AG04450 (cell line): ENCODE measurements at places on chromosomes 5 and 9.

DNA sequence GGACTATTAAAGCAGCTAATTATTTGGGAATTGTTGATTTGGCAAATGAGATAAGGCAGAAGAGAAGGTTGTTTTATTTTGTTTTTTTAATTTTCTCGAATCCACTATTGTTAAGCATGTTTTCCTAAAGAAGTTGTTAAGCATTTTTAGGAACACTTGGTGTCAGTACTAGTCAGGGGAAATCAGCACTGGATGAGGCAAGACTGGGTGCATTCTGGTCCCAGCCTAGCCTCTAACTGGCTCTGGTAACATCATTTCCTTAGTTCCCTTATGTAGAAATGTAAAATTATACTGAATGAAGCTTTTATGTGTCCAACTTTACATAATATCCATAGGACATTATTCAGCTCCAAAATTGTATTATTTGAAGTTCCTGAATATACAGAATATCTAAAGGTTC is 196.1 kb downstream of the PCSK5 start:
- no peak for DNase-seq

- DNase-seq = no peak
These were observed 499.1 kb downstream of the DMAC1 start for GRCh38 chr9:7300484-7300883.

DNA sequence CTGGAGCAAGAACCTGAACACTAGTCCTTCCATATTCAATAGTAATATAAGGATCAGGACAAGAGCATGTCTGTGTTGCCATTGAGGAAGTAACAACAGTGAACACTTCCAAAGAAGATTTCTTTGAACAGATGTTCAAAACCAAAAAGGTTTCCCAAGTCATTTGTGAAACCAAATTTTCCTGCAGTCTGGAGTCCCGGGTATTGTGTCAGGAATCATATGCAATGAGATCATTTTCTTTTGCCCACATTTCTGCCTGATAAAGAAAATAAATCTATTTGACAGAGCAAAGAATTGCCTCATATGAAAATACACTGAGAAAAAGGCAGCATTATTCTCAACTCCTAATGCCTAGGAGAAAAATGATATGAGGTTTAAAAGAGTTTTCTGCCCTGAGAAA is 151.7 kb downstream of the SNX18 start:
- peak; percentile 52 for DNase-seq

DNA sequence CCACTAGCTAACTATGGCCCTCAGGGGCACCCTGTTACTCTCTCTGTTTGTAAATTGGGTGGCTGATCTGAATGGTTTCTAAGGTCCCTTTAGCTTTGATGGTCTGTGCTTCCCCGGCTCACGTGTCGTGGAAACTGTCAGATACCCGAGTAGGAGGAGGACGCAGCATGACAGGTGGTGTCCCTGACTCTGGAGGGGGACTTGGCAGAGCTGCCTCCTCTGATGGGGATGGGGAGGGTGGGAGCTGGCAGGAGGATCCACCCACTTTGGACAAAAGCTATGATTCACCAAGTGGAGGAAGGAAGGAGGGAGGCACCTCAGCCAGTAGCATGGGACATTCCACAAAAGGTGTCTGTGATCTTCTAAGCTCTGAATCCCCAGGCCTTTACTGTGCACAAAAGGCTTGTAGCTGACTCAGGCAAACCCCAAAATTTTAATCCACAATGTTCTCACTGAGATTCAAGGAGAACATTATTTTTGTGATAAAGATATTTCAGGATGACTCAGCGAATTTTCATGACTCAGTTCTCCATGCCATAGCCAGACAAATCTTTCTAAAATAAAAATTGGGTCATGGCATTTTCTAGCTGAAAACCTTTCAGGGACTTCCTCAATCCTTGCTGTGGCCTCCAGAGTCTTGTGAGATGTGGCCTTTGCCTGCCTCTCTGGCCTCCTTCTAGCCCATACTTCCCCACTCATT is 131.0 kb upstream of the BRINP1 start:
- no peak for DNase-seq

GRCh38 chr9:3508078-3508431 is 17.7 kb downstream of the RFX3 start:
- DNase-seq = no peak

- DNase-seq = no peak
These were observed 211.3 kb upstream of the FBN2 start for GRCh38 chr5:128749136-128749898.

- no peak for DNase-seq
These were observed 75.0 kb downstream of the TMEM232 start for GRCh38 chr5:110651507-110651906.

- DNase-seq = no peak
These were observed 133.5 kb downstream of the FAM114A2 start for GRCh38 chr5:153905219-153905618.

GRCh38 chr9:23812673-23813072 is 13.4 kb downstream of the ELAVL2 start:
- no peak for DNase-seq

DNA sequence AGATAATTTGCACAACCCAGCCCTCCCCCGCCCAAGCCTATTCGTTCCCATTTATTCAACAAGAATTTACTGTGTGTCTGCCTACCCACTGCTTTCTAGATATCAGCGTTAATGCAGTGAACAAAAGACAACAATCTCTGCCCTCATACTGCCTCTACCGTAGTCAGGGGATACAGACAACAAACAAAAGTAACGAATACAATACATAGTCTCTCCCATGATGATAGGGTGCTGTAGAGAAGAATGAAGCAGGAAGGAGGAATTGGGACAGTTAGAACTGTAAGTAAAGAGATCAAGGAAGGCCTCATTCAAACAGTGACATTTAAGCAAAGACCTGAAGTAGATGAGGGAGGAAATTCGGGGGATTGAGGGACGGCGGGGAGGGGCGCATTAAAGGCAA is 1.7 kb downstream of the GFM2 start:
- DNase-seq = no peak

- DNase-seq = no peak
These were observed 87.6 kb upstream of the COL5A1 start for GRCh38 chr9:134553996-134554372.

DNA sequence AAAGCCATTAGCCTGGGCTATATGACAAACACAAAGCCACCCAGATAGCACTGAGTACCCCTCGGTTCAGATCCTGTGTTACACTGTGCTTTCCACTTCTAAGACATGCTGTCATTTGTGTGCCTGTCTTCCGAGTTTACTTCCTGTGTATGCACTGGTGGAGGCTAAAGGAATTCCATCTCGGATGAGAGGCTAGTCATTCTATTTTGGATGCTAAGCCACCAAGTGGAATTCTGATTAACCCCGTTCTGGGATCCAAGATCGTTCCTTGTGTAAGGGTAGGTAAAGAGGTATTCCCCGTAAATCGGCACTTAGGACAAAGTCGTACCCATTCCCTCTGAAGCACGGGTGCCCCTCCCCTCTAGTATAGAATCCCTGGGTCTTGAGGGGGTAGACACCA is 8.7 kb downstream of the PROP1 start:
- no peak for DNase-seq

GRCh38 chr9:98539954-98540353 is 168.8 kb downstream of the GABBR2 start:
- DNase-seq = no peak

GRCh38 chr5:176400382-176401156 is 12.0 kb downstream of the HIGD2A start:
- no peak for DNase-seq

- no peak for DNase-seq
These were observed 3.2 kb upstream of the BAAT start for GRCh38 chr9:101387871-101388506.

DNA sequence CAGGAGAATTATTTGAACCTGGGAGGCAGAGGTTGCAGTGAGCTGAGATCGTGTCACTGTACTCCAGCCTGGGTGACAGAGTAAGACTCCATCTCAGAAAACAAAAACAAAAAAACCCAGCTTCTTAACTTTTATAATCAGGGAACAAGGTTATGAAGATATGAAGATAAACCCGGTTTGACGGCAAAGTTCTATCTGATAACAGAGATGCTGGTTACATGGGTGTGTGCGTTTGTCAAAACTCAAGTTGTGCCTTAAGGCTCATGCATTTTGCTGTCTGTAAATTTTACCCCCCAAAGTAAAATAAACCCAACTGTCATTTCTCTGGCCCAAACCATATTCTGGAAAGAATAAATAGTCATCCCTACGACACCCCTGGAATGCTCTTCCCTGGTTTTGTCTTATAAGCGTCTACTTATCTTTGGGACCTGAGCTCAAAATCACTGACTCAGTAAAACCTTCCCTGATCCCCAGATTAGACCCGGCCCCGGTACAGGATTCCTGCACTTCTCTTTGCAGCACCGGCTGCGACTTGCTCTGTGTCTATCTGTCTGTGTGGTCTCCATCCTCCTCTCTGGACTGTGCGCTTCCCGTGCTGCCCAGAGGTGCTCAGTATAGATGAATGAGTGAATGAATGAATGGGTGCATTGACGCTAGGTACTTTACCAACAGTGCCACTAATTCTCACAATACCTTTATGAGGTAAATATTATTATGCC is 172.2 kb downstream of the DAB2IP start:
- no peak for DNase-seq

DNA sequence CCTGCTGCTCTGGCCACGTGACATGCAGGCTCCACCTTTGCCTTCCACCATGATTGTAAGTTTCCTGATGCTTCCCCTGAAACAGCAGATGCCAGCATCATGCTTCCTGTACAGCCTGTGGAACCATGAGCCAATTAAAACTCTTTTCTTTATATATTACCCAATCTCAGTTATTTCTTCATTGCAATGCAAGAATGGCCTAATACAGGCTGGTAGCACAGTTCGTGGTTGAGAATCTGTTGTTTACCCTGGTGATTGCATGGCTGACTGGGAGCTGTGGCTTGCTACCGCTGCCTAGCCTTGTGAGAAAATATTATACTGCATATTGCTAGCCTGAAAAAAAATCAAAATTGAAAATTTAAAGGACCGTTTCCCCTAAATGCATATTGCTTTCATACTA is 44.8 kb upstream of the PTPN3 start:
- no peak for DNase-seq

- peak; percentile 94 for DNase-seq
These were observed 1.9 kb downstream of the SPARC start for GRCh38 chr5:151684690-151685361.

DNA sequence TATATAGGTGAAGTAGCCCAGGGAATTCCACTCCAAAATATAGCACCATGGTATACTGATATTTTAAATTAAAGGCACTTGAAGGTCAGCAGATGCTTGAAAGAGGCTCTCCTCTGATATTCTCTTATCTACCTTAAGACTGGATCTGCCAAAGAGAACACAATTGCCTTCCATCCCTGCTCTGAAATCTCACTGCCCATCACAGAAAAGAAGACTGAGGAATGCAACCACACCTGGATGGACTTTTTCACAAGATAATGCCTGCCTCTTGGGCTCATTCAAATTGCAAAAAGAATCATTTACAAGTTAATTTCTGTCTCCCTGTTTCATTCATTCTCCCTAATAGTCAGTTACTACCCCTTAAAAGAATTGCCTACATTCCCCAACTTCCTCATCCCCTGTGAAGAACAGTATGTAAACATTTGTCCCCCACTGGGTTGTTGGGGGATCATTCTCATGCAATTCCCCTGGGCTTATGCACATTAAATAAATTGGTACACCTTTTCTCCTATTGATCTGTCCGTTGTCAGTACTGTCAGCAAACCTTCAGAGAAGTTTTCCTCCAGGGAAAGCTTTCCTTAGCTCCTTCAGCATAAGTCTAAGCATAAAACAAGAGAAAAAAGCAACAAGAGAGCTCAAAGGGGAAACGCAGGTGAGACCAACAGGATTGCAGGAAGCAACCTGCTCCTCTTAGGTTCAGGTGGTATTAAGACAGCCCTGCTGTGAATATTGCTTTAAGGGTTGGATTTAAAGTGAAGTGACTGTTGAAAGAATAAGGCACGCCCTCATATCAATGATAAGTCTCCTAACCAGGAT is 171.4 kb upstream of the SLC30A5 start:
- DNase-seq = no peak

- DNase-seq = peak; percentile 11
These were observed 49.2 kb downstream of the EQTN start for GRCh38 chr9:27247756-27248155.

DNA sequence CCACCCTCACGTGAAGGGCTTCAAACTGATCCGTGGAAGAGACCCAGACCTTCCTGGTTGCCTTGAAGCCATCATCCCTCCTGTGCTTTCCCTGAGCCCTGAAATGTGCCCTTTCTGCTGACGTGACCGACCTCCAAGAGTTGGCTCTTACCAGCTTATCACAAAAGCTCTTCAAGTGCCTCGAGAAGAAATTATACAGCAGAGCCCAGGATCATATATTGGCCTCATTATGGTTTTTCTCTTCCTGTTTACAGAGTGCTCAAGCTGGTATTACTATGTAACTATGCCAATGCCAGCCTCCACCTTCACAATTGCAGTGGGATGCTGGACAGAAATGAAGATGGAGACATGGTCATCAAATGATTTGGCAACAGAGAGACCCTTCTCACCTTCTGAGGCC is 66.0 kb downstream of the AOPEP start:
- no peak for DNase-seq

GRCh38 chr9:124960409-124960752 is 19.5 kb upstream of the GOLGA1 start:
- DNase-seq = no peak

DNA sequence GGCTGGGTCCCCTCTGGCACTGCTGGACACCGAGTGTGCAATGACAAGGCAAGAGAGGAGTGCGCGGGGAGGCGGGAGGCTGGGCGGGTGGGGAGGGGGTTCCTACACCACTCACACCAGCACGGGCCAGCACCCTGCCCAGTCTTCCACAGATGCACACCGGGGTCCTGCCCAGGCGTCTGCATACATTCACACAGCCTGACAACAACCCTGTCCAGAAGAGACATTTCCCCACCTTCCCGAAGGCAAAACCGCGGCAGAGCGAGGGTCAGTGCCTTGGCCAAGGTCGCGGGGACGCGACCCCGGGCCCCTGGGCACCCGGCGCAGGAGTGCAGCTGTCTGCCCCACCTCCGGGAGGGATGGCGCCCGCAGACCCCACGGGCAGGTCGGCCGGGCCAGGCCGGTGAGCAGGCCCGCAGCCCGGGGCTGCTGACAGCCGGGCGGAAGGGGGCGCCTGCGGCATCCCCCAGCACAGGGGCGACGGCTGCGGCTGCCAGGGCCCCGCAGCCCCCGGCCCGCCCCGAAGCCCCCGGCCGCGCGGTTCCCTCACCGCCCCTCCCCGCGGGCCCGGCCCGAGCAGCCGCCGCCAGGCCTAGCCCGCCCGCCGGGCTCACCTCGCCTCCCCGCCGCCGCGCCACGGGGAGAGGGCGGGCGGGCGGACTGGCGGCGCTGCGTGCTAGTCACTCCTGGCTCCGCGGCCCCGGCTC is 496 bp downstream of the MAPK9 start:
- no peak for DNase-seq

- DNase-seq = no peak
These were observed 16.9 kb downstream of the COL5A1 start for GRCh38 chr9:134658378-134658955.

DNA sequence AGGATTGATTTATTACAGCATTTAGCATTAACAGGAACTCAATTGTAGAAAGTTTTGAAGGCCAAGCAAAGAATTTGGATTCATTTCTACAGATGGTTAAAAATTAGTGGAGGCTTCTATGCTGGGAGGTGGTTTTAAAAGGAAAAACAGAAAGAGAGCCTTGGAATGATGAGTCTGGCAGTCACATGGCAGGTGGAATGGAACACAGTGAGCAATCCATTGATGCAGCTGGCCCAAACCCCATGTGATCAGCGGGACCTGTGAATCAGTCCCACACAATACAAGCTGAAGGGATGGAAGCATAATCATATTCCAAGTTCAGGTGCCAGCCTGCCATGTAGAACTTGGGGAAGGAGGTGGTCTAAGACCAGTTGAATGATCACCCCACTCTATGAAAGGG is 147.9 kb downstream of the PIP5K1B start:
- no peak for DNase-seq
